ENCODE measurements at places on chromosomes 4 and X.
A peak's percentile ranks its signal among the peaks of the same experiment; 100 is the strongest.

- no peak for DNase-seq
Observed at GRCh38 chr4:53744446-53745160, 153.3 kb upstream of the LNX1 start.

- DNase-seq, result no peak
Observed at GRCh38 chr4:81845761-81846160, 374.1 kb upstream of the RASGEF1B start.

GRCh38 chr4:40686081-40686913, 56.6 kb upstream of the RBM47 start:
- no peak for DNase-seq

- DNase-seq, result no peak
Observed at GRCh38 chrX:154436374-154436982, 476 bp upstream of the GDI1 start.

GRCh38 chr4:156547439-156547838, 424.2 kb downstream of the PDGFC start:
- no peak for DNase-seq

DNA sequence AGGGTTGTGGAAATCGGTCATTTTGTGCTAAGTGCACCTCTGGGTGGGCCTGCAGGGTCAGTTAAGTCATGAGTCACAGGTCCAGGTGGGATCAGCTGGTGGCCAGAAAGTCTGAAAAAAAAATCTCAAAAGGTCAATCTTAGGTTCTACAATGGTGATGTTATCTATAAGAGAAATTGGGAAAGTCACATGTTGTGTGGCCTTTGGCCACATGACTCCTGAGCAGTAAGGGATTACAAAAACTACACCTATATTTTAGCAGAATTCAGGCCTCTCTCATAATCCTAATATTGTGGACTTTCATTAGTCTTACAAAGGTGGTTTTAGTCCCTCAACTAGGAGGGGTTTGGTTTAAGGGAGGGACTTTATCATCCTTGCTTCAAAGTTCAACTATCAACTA, 59.1 kb downstream of the UCHL1 start:
- no peak for DNase-seq

DNA sequence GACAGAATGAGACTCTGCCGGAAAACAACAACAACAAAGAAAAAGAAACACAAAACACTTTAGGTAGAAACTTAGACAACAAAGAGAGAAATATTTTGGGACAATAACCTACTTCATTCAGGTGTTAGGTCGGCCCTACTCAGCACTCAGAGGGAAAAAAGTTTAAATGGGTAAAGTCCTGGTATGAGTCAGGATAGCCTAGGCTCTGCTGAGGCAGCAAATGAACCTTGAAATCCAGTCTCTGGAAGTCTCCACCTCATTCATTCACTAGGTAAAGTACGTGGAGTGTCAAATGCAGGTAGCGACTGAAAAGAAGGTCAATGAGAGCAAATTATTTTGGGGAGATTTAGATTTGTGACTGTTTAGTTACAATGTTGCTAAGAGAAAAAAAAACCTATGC, 127.4 kb downstream of the FHDC1 start:
- no peak for DNase-seq

GRCh38 chr4:25113915-25114904, 46.0 kb downstream of the SEPSECS start:
- DNase-seq, result no peak

GRCh38 chr4:48930654-48931053, 24.1 kb upstream of the OCIAD2 start:
- DNase-seq, result no peak

GRCh38 chr4:78749972-78750727, 26.0 kb upstream of the BMP2K start:
- DNase-seq, result no peak

- no peak for DNase-seq
Observed at GRCh38 chr4:65696436-65696835, 26.1 kb upstream of the EPHA5 start.

DNA sequence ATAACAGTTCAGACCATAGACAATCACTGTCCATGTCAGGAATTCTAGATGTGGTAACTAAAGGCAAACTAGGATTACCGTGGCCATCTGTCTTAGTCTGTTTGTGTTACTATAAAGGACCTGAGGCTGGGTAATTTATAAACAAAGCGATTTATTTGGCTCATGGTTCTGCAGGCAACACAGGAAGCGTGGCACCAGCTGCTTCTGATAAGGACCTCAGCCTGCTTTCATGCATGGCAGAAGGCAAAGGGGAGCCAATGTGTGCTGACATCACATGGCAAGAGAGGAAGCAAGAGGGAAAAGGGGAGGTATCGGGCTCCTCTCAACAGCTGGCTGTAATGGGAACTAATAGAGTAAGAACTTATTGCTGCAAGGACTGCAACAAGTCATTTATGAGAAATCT, 376.7 kb downstream of the GPM6A start:
- DNase-seq, result no peak

GRCh38 chr4:2433609-2434350, 15.0 kb downstream of the CFAP99 start:
- DNase-seq, result no peak

DNA sequence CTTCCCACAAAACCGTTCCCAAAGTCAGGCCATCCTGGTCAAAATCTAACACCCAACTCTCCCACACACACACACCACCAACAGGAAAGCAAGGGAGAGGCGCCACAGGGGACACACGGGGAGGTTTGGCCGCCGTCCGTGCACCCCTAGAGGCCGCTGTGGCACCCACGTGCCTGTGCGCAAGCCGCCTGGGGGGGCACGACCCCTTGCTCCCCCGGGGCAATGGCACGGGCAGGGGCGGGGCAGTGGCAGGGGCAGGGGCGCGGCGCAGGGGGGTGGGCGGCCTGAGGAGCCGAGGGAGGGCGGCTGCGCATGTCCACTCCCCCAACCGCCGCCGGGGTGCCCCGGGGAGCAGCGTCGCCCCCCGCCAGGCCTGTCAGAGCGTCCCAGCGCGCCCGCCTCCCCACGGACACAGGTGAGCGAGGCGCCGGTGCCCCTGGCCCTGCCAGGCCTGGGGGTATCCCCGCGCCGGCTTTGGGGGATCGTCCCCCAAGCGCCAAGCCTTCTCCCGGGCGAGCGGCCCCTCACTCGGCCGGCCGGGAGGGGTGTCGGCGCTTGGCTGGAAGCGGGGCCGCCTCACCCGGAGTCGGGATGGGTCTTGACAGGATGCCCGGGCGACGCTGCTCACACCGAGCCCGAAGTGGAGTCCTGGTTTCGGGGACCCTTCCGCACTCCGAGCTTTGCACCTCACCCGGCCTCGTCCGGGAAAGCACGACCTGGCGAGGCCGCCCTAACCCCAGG, at the start of gene ERAS:
TSS of gene ERAS (plus strand) at position 379 of the 741 bp plus-strand sequence. CDS start 2,611 bp downstream, outside the sequence.
- DNase-seq, result no peak

DNA sequence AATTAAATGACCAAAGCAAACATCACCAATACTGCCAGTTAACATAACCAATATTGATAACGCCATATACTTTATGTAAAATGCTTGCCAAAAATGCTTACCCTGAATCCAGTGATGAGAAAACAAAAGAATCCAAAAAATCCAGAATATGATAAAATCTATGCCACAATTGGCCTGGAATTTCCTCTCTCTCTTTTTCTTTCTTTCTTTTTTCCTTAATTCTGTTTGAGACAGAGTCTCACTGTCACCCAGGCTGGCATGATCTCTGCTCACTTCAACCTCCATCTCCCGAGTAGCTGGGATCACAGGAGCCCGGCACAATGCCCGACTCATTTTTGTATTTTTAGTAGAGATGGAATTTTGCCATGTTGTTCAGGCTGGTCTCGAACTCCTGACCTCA, 9.8 kb upstream of the SLC7A11 start:
- DNase-seq, result no peak

GRCh38 chr4:99038213-99038612, 42.7 kb downstream of the METAP1 start:
- no peak for DNase-seq

- DNase-seq, result no peak
Observed at GRCh38 chr4:158789853-158790252, 21.0 kb downstream of the FNIP2 start.

GRCh38 chrX:9467751-9468150, 2.9 kb downstream of the TBL1X start:
- no peak for DNase-seq

- DNase-seq, result no peak
Observed at GRCh38 chr4:39729557-39729956, 31.6 kb downstream of the UBE2K start.

DNA sequence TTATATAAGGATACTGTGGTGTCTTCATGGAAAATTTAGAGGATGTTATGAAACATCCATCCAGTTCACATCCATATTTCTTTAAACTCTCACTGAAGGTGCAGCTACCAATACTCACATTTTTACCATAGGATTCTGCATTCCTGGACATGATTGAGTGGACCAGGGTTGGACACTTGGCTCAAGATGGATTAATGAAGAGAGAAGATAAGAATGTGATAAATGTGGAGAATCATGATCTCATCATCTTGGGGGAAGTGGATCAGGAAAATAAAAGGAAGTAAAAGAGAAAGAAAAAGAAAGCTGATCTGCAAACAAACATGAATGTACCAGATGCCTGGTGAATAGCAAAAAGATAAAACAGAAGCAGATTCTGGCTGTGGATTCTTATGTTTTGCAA, 175.4 kb downstream of the NPFFR2 start:
- no peak for DNase-seq

DNA sequence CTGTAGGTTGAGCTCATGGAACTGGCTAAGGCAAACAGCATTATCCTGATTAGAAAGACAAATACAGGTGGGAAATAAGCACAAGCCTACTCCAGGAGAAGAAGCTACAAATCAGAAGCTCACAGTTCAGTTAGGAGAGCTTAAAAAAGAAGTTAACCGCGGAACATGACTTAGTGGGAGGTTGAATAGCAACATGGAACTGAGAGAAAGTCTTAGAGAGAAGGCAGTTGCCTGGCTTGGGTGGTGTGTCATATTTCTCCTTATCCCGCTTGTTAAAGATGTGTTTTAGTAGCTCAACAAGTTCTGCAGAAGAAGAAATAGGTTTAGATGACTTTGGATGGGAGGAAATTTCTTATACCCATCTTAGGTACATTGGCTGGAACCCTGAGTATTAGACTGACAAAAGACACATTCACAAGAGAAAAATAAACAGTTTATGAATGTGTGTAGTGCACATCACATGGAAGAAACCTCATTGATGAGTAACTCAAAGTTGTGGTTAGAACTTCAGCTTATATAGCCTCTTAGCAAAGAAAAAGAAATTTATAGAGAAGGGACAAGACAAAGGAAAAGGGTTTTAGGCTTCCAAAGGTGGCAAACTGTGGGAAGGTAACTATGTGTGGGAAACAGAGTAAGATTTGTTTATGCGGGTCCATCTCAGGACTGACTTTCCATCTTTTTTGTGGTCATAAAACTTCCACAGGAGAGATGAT, 37.4 kb upstream of the RXFP1 start:
- no peak for DNase-seq

DNA sequence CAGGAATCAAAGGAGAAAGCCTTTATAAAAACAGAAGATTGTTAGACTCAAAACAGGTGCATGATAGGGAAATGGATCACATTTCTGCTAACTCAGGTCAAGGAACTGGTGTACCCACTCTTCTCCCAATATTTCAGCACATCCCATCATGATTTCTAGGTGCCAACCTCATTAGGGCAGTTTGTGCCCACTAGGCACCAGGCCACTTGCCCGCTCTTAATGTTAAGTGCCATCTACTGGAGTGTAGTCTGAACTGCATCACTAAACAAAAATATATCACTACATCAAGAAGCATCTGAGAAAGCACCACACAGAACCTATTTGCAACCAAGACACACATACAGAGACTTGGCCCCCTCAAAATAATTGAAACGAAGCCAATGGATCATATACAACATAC, 140.4 kb upstream of the GRID2 start:
- DNase-seq, result peak; percentile 9

DNA sequence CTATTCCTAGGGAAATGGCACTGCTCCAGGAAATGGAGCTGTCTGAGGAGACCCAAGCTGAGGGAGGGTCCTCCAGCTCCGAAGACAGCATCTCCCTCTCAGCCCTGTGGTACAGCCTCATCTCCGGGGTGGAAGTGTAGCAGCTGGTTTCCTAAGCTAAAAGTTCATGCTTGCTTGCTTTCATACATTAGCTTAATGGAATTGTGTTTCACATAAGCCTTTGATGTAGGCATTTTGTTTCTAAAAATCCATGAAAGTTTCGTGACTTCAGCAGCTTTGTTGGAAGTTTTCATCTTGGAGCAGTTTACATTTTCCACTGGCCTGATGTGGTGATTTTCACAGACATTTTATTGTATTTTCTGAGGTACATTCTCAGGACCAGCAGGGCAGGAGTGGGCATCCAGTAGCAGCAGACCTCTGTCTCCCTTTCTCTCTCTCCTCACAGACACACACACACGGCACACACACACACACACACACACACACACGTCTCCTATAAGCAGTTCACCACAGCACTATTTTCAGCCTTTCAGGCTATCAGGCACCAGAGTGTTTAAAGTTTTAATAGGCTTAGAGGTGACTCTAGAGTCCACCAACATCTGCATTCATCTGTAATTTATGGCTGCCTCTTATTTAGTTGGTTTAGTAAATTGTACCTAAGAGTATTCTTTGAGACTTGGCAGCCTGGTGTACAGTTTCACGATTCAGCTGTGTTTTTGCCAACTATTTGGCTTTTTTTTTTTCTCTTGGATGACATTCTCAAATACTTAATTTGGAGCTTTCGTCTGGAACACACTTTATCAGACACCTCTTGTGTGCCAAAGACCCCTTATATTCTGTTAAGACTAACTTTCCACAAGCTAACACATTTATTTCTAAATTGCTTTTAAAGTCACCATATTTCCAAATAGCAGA, 225.8 kb upstream of the SFRP2 start:
- no peak for DNase-seq

GRCh38 chr4:89056953-89057398, at the start of gene FAM13A:
Gene FAM13A (minus strand): TSS chr4:89057185. CDS start chr4:89056964, 221 bp downstream.
- peak; percentile 83 for DNase-seq

DNA sequence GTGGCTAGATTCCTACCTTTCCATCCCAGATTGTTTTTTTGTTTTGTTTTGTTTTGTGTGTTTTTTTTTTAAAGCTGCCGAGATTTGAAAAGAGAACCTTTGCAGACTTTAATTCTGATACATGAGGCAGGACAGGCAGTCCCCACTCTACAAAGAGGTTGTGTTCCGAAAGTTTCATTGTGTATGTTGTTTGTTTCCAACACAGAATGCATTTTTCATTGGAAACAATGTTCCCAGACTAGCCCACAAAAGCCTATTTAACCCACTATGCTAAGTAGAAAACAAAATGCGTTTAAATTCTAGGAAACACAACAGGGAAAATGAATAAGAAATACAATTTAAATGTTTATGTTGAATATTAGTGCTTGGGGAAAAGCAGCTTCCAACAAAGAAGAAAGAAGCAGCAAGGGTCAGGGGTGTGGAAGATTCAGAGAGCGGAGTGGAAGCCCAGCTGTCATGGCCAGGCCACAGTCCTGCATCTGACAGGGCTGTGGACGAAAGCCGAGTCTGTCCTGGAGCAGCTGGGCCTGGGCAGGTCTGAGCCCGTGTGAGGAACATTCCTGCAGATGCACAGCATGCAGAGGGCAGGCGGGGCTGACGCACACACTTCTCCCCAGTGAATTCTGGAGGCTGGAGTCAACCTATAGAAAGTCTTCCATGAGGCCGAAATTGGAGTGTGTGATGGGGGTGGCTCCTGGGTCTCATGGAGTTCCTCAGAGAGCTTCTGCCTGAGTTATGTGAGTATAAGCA, 12.4 kb upstream of the SETD7 start:
- no peak for DNase-seq

GRCh38 chr4:153074486-153074885, 129.8 kb upstream of the TRIM2 start:
- no peak for DNase-seq

- no peak for DNase-seq
Observed at GRCh38 chr4:119210775-119211174, 1.7 kb upstream of the USP53 start.

All from iPS DF 6.9 (cell line).